ENCODE measurements at places on chromosomes 11 and 22.

- H3K27me3 ChIP-seq: peaks cover 2% of the 10 kb centered on the region
- peaks cover 23% of the 10 kb centered on the region for H3K4me1 ChIP-seq
- DNase-seq: no peak
These were observed 102.7 kb downstream of the ABTB2 start for GRCh38 chr11:34255101-34255500.

DNA sequence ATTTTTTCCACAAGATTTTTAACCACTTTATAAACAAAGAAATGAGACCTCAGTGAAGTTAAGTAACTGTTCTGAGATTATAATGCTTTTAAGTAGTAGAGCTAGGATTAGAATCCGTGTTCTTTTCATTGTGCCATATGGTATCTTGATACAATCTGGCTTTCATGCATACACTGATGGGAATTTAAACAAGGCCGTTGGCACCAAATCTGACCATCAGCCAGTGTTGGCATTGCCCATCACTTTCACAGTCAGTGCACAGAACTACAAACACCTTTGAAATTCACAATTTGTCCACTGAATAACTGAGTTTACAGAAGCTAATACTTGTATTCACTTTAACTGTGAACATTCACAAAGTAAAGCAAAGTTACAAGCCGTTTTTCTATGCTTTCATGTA is 1228.0 kb downstream of the TBC1D22A start:
- H3K27ac ChIP-seq: no peak overlapping the region
- H3K27me3 ChIP-seq: peaks cover 2% of the 10 kb centered on the region
- H3K4me3 ChIP-seq: no peak overlapping the region
- no peaks in the 10 kb centered on the region for H3K36me3 ChIP-seq

DNA sequence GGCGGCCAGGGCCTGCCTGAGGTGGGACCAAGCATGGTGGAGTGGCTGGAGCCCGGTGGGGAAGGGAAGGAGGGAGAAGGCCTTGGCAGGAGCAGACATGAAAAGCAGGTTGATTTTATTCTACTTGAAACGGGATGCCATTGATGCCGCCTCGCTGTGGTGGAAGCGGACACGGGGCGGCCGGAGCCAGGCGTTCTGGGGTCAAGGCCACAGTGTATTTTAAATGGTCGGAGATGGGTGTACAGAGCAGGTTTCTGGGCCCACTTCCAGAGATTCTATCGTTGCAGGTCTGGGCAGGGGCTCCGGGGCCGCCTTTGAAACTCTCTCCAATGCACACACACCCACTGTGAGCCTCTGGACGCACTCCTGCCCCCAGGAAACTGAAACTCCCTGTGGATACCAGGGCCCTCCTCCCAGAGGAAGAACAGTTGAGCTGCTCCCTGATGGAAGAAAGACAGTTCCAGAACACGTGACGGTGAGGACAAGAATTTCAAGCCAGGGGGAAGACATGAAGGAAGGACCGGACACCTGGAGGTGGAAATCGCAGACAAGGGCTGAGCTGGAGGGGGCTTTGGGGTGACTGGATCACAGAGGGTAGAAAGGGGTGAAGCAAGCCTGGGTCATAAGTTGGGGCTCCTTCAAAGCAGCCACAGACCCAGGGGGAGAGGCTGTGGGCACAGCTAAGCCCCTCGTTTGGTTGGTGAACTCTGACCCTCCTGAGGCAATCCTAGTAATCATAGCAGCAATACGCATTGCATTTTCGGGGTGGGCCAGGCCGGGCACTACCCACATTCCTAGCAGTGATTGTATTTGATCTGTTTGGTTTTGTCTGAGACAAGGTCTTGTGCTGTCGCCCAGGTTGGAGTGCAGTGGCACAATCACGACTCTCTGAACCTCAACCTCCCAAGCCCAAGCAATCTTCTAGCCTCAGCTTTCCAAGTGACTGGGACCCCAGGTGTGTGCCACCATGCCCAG is 12.3 kb upstream of the LINC01488 start:
- no peak overlapping the region for H3K27ac ChIP-seq
- H3K36me3 ChIP-seq: no peaks in the 10 kb centered on the region
- no peak for DNase-seq
- no peaks in the 10 kb centered on the region for H3K27me3 ChIP-seq
- H3K4me3 ChIP-seq: no peak overlapping the region

DNA sequence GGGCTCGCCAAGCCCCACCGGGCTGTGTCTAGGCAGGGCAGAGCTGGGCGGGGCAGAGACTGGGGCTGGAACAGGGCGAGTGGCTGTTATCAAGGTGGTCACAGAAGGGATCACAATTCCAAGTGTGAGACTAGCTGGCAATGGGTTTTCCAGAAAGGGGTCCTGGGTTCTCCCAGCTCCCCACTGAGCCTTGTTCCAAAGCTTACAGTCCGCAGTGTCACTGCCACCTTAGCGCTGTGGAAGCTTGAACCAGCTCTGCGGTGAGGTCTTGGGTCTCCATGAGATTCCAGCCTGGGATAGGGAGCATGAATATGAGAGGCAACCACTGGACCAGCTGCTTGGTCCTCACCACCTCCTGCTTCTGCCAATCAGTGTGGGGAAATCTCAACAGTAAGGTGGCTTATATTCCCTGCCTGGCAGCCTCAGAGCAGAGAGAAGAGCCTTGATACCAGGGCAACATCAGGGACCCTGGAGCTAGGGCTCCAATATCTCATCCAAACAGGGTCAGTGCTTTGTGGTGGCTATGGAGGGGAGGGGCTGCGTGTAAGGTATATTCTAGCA is 831 bp downstream of the CD44 start:
- peak overlapping the region; percentile 98 for H3K27ac ChIP-seq
- H3K36me3 ChIP-seq: no peaks in the 10 kb centered on the region
- H3K27me3 ChIP-seq: no peaks in the 10 kb centered on the region
- peak overlapping the region; percentile 98 for H3K4me3 ChIP-seq
- peaks cover 55% of the 10 kb centered on the region for H3K4me1 ChIP-seq
- DNase-seq: peak; percentile 86

GRCh38 chr11:121453589-121454299 is 977 bp upstream of the SORL1-AS1 start:
- H3K36me3 ChIP-seq: no peaks in the 10 kb centered on the region
- no peak overlapping the region for H3K4me3 ChIP-seq
- peaks cover 7% of the 10 kb centered on the region for H3K4me1 ChIP-seq
- no peak overlapping the region for H3K27ac ChIP-seq
- H3K27me3 ChIP-seq: peaks cover 68% of the 10 kb centered on the region

DNA sequence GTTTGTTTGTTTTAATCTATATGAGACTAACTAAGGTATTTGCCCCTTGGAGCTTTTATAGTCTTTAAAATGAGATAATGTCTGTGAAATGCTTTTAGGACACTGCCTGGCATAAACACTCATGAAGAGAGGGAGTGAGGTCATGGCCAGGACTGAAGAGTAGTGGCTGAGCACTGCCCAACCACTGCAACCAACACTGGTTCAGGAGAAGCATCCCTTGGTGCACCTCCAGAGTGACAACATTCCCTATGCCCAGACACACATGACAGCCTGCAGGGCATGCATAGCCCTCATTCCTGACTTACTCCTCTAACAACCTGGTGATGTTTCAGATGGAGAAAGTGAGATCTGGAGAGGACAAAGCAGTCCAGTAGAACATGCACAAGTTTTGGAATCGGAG is 36.1 kb downstream of the ME3 start:
- no peak overlapping the region for H3K27ac ChIP-seq
- H3K36me3 ChIP-seq: peaks cover 3% of the 10 kb centered on the region
- no peaks in the 10 kb centered on the region for H3K27me3 ChIP-seq

GRCh38 chr11:101741061-101741460 is 157.3 kb upstream of the TRPC6 start:
- H3K27ac ChIP-seq: no peak overlapping the region
- H3K4me3 ChIP-seq: no peak overlapping the region
- no peak for DNase-seq
- H3K4me1 ChIP-seq: peaks cover 19% of the 10 kb centered on the region
- H3K36me3 ChIP-seq: no peaks in the 10 kb centered on the region
- H3K27me3 ChIP-seq: peaks cover 34% of the 10 kb centered on the region

- no peaks in the 10 kb centered on the region for H3K4me1 ChIP-seq
- H3K27ac ChIP-seq: no peak overlapping the region
- H3K36me3 ChIP-seq: no peaks in the 10 kb centered on the region
These were observed 23.7 kb downstream of the MFNG start for GRCh38 chr22:37462436-37462835.

- peaks cover 28% of the 10 kb centered on the region for H3K4me1 ChIP-seq
- DNase-seq: no peak
- H3K36me3 ChIP-seq: peaks cover 9% of the 10 kb centered on the region
- no peak overlapping the region for H3K4me3 ChIP-seq
These were observed 40.4 kb downstream of the NUMA1 start for GRCh38 chr11:72039856-72040401.

DNA sequence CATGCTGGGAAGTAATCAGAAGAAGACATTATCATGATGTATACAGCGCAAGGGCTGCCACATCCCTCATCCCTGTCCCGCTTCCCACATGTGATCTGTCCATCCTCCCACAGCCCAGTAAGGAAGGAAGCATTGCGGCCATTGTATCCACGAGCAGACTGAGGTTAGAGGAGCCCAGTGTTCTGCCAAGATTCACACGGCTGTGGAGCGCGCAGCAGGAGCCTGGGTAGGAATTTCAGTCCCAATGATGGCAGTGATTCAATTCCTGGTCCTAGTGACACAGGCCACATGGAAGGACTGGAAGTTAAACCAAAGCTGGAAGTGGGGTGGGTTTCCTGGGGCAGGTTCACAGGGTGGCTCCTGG is 89.2 kb downstream of the RTL6 start:
- H3K27ac ChIP-seq: no peak overlapping the region
- no peak overlapping the region for H3K4me3 ChIP-seq
- no peak for DNase-seq

GRCh38 chr22:49368976-49369725 is 458.5 kb downstream of the BRD1 start:
- H3K36me3 ChIP-seq: no peaks in the 10 kb centered on the region
- H3K27me3 ChIP-seq: no peaks in the 10 kb centered on the region
- peak; percentile 85 for DNase-seq
- no peak overlapping the region for H3K27ac ChIP-seq
- peaks cover 29% of the 10 kb centered on the region for H3K4me1 ChIP-seq

DNA sequence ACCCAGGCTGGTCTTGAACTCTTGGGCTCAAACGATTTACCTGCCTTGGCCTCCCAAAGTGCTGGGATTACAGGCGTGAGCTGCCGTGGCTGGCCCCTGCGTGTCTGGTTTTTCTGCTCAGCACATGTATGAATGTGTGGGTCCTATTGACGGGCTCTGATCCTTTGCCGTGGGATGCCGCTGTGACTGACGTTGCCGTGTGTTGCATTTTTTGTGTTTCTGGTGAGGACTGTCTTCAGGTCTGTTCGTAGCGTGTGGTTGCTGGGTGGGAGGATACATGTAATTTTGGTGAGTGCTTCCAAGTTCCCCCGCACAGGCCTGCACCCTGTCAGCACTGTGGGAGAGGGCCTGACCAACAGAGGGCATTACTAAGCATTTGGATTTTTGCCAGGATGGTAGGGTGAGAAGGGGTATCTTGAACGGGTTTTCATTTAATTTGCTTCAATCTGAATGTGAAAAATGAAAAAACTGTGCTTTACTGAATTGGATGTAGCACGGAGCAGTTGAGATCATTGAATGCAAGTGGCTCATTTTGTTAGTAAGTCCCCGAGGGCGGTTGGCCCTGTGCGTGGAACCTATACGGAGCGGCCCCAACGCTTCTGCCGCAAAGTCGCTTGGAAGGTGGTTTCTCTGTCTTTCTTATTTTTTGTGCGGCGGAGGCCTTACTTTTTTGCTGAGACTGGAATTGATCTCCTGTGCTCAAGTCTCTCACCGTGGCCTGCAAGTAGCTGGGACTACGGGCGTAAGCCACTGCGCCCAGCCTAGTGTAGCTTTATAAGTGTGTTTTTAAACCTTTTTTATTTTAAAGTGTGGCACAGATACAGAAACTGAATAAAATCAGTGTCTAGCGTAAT is 8.2 kb downstream of the ZBED4 start:
- peaks cover 2% of the 10 kb centered on the region for H3K4me1 ChIP-seq
- H3K4me3 ChIP-seq: no peak overlapping the region
- H3K27ac ChIP-seq: no peak overlapping the region
- peaks cover 13% of the 10 kb centered on the region for H3K36me3 ChIP-seq
- DNase-seq: no peak
- H3K27me3 ChIP-seq: no peaks in the 10 kb centered on the region

DNA sequence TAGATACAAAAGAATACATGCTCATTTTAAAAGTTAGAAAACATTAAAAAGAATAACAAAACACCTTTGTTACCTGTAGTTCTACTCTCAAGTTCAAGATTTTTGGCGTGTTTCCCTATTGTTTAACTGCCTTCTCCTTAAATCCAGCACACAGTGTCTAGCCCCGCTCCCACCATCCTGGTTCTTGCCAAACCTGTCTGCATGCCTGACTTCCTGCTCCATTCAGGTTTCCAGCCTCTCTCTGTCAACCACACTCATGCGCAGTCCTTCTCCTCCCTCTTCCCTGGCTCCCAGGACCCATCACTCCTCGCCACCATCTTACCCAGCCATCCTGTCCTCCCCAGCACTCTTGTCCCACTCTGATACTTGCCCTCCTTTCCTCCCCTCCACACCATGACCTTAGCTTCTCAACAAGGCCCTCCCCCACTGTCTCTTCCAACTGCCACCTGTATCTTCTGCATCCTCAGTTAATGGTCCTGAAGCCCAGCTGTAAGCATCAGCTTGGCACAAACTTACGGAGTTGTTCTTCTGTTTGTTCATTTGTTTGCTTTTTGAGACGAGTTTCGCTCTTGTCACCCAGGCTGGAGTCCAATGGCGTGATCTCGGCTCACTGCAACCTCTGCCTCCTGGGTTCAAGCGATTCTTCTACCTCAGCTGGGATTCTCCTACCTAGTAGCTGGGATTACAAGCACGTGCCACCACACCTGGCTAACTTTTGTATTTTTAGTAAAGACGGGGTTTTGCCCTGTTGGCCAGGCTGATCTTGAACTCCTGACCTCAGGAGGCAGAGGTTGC is 7.5 kb upstream of the MYH9 start:
- H3K4me3 ChIP-seq: no peak overlapping the region
- no peaks in the 10 kb centered on the region for H3K27me3 ChIP-seq
- H3K27ac ChIP-seq: no peak overlapping the region
- DNase-seq: no peak
- H3K4me1 ChIP-seq: peaks cover 34% of the 10 kb centered on the region
- no peaks in the 10 kb centered on the region for H3K36me3 ChIP-seq

GRCh38 chr22:50258361-50259292 is 2.9 kb downstream of the MAPK12 start:
- no peak overlapping the region for H3K4me3 ChIP-seq
- H3K36me3 ChIP-seq: no peaks in the 10 kb centered on the region
- H3K27ac ChIP-seq: no peak overlapping the region
- H3K4me1 ChIP-seq: peaks cover 19% of the 10 kb centered on the region
- H3K27me3 ChIP-seq: no peaks in the 10 kb centered on the region
- DNase-seq: no peak

GRCh38 chr22:27108425-27109114 is 451.2 kb downstream of the MIAT start:
- H3K27ac ChIP-seq: peak overlapping the region; percentile 76
- no peaks in the 10 kb centered on the region for H3K36me3 ChIP-seq
- no peak overlapping the region for H3K4me3 ChIP-seq
- peaks cover 95% of the 10 kb centered on the region for H3K4me1 ChIP-seq
- no peak for DNase-seq
- no peaks in the 10 kb centered on the region for H3K27me3 ChIP-seq

DNA sequence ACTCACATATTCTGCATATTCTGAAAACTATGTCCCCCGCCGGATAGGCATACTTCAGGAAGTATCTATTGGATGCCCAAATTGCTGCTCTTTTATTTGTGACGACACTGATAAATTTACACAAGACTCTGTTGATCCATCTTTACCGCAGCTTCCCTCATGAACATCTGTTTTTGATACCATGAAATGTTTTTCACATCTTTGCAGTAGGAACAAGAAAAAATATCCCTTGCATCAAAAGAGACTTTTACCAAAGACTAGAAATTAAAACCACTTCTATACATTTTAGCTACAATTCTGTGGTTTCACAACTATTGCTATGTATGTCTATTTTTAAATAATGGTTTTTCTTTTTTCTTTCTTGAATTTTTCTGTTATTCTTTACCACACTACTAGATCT is 15.3 kb downstream of the POU2AF2 start:
- no peak for DNase-seq
- H3K4me1 ChIP-seq: no peaks in the 10 kb centered on the region
- no peak overlapping the region for H3K4me3 ChIP-seq
- H3K36me3 ChIP-seq: no peaks in the 10 kb centered on the region
- H3K27ac ChIP-seq: no peak overlapping the region

Measured in osteocyte (in vitro differentiated cells).